ENCODE measurements at places on chromosomes 7 and 10. TPM values are rescaled to one million over a fixed set of nuclear protein-coding genes. Genes with fewer than 3 reads are reported as not detected.
A peak's percentile ranks its signal among the peaks of the same experiment; 100 is the strongest.

DNA sequence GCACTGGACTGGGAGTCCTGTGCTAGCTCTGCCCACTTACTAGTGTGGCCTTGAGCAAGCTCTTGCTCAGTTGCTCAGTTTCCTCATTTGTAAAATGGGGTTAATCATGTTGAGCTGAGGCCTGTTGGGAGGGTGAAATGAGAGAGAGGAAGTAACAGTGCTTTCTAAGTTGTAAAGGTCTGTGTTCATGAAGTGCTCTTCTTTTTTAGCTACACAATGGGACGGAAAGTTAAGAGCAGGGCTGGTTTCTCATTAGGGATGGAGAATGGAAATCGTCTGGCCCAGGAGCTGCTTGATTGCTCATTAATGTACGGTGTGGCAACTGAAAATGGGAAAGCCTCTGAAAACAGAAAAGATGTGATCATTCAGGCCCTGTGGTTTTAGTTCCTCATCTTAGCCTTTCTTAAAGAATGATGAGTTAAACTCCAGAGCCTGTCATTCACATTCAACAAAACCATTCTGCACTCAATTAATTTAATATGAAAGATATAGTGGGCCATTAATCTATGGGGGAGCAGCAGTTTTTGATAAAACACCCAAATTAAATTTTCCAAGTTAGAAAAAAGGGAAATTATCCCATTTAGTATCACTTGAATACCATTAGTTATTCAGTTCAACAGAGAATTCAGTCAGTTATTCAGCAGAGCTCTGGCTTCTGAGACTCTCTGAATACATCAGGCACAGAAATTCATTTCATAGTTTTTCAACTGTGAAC lies 60.5 kb downstream of the SH2D4B start:
- no peak for DNase-seq

DNA sequence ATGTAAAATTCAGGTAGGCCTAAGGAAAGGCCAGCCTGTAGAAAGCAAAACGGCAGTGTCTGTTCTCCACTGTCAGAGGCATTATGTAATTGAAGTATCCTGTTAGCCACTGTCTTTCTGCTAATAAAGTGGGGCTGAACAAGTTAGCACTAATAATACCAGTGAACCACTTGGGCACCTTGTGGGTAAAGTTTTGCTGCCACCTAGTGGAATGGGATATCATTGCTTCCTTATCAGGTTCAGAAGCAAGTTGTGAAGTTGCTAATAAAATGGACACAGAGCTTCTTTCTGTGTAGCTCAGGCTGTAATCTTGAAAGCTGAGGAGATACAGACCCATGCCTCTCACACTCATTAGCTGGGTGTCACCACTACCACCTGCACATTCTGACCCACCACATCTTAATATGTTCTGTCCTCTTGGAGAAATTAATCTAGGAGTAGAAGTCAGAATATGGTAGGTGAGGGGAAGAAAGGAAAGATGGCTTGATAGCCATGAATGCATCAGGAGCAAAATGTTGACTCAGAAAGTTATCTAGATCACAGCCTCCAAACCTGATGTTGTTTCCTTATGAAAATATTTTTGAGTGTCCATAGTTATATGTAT lies 175.1 kb downstream of the SEPTIN7 start:
- DNase-seq, result peak; percentile 68

DNA sequence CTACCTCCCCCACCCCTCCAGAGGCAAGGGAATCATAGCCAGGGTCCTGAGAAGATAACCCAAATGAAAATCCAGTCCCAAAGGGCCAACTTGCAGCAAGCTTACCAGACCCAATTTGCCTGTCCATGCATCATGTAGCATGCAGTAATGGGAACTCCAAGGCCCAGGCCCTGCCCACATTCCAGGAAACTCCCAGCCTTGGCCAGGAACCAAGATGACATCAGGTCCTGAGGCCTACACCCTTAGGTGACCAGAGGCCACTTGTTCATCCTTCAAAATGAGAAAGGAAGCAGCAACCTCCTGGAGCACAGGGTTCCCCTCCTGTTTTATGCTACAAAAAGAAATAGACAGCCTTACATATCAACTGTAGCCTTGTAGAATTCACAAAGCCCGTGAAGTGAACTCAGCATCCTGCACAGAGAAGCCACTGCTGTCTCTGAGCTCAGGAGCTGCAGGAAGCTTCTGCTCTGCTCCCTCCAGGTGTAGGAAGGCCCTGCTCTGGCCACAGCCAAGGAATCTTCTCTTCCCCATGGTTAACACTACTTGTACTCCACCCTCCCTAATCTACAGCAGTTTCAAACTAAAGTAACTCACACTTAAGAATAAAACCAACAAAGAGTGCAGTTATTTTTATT lies 30.3 kb upstream of the GRB10 start:
- peak; percentile 41 for DNase-seq

EGR2 gene
- total RNA-seq, result 0.30 TPM

DNA sequence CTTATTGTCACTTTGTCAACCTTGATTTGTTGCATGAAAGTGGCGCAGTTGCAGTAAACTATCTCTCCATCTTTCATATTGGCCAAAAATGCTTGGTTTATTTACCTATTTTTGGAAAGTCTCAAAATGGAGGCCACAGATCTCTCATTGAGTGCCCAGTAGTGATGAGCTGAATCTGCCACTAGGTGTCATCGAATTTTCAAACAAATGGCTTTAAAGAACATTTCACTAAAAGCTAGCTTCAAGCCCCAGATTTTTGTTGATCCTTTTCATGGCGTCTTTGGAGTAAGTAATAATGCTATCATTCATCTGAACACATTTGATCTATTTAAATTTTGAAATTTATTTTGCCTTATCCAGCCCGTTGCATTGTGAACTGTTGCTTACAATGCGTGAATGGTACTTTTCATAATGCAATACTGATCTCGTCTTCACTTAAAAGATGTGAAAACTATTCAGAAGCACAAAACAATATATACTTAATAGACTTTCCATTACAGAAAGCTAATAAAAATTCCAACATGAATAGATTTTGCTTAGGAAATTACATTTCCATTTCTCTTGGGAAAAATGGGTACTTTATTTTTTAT lies 236.2 kb downstream of the DNAJB9 start:
- DNase-seq, result peak; percentile 20

All from Caco-2 (cell line).